NCI-H1436 treated with DMSO at 0.1 percent for 48 hours (cell line): ENCODE measurements at places on chromosomes 4 and X.

GRCh38 chr4:76198411-76199237, 15.0 kb downstream of the SCARB2 start:
- DNase-seq: peak; percentile 47

DNA sequence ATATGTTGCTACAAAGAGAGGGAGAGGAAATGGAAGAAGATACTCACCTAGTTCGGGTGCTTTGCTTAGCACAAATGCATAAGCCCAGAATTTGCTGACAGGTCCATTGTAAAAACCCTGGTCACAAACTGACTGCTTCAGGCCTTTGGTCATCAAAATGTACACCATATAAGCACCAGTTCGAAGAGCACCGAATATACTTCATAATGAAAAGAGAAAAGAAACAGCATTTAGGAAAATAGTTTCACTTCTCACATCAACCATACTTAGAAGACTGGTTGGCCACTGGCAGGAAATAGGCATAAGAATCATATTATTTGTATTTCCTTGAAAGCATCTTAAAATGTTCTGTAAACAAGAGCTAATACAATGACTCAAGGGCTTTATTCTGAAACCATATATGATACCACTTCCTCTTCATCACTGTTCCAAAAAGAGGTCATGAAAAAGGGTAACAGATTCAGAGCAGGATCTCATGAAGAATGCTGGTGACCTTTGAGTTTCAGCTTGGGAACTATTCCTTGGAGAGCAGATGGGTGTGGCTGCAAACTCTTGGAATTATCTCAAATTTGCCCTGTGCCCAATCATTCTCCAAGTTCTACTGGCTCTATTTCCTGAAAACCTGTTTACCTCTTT, 138.7 kb downstream of the ELOVL6 start:
- no peak for DNase-seq

- no peak for DNase-seq
Measured at GRCh38 chr4:184177271-184177670, 40.4 kb downstream of the ENPP6 start.

DNA sequence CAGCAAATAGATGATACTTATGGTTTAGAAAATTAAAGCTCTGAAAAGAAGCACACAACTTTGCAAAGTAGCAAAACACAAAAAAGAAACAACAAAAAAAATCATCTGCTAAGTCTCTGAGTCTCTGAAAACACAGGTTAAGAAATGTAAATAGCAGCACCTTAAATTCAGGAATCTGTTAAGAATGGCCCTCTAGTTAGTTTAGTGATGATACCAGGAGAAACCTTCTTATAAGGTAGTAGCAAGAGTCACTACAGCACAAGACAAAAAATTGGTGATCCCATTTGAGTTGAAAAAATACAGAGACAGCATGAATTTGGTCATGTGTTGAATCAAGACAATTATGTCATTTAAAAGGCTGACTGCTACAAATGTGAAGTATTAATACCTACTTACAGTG, 308.2 kb upstream of the ADGRL3 start:
- no peak for DNase-seq

DNA sequence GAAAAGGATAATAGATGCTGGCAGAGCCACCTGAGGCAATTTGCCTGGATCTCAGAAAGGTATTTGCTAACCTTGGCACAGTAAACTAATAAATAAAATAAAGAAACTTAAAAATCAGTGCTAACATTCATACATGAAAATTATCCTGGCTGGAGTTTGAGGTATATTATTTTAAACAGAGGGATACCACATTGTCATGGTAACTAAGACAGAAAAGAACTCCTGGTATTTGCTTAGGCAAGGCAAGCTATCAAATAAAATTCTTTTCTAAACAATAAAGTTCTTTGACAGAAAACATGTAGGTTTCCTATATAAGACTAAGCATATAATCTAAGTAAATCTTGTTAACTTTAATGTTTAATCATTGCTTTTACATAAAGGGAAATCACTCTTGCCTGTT, 218.8 kb downstream of the MAGEB17 start:
- DNase-seq: no peak

- no peak for DNase-seq
Measured at GRCh38 chr4:88758264-88758663, 60.6 kb upstream of the NAP1L5 start.

DNA sequence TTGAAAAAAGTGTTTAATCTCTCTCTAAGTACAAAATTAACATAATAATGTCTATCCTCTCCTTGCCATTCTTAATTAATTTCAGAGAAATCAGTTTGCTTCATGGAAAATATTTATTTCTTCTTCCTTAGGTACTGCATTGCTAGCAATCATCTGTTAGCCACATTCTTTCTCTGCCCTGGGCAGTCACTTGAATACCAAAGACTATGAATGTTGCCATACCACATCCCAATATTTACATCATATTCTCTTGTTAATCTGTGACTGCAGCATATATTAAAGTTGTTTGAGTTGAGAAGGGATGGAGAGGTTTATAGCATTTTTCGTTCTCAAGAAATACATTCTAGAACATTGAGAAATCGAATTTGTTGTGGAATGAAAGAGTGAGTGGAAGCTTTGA, 672.8 kb downstream of the PCDH7 start:
- DNase-seq: no peak

DNA sequence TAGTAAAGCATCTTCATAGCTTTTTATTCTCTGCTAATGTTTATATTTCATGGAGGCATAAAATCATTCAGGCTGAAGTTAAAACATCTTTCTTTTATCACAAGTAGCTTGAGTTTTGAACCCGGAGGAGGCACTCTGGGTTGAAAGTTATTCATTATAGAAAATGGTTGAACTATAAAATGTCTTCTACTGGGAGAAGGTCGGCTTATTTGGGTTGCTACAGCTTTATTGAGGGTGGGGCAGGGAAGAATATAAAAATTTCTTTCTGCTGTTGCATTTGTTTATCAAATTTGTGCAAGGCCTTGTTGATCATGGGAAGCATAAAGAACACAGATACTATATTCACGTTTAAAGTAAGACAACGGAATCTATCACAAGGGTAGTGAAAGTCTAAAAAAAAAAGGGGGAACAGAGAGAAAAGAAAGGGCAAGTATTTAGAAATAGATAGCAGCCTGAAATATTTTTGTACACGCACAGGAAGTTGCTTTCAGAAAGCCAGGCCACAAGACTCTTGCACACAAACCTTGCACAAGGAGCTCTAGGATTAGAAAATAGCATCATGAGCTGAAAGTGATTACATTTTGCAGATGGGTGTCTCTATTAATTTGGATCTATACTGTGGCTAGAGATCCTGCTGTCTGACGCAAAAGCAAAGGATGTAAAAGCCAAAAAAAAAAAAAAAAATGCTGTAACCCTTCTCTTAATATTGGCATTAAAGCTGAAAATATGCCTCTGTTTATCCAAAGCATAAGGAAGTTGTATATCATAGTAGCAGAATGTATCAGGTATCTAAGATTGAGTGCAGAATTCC, 37.2 kb upstream of the FAM9C start:
- DNase-seq: no peak

- no peak for DNase-seq
Measured at GRCh38 chr4:142707401-142707800, 138.7 kb downstream of the INPP4B start.

DNA sequence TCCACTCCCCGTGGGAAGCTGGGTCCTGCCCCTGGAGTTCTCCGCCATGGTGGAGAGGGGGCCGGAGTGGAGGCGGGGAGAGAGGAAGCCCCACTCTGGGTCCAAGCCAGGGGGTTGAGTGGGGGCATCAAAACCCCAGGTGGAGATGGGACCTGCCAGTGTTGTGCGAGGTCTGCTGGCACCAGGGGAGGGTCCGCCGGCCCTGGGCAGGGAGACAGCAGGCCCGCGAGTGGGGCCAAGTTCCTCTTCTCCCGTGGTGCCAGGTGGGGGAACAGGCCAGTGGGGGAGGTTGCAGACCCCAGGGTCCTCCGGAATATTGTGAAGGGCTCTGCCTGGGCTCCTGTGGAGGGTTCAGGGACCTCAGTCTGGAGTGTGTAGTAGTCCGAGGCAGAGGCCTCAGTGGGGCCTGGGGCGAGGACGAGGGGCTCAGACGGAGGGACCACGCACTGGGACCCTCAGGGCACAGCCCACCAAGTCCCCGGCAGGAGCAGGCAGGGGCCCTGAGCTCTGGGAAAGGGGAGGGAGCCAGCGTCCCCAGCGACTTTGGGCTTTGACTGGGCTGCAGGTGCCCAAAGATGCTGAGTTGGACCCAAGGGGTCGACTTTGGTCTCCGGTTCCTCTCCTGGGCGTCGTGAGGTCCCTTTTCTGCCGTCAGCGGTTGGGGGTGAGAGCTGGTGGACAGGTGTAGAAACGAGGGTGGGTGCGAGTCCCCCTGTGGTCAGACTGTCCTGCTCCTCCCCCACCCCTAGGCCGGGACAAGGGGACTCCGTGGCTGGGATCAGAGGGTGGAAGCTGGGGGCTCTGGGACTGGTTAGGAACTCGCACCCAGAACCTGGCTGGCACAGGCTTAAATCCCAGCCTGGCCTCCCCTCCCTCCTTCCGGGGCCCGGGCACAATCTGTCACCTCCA, 43.8 kb upstream of the NKX1-1 start:
- DNase-seq: no peak

GRCh38 chr4:88333741-88334405, 44.8 kb upstream of the HERC6 start:
- no peak for DNase-seq

DNA sequence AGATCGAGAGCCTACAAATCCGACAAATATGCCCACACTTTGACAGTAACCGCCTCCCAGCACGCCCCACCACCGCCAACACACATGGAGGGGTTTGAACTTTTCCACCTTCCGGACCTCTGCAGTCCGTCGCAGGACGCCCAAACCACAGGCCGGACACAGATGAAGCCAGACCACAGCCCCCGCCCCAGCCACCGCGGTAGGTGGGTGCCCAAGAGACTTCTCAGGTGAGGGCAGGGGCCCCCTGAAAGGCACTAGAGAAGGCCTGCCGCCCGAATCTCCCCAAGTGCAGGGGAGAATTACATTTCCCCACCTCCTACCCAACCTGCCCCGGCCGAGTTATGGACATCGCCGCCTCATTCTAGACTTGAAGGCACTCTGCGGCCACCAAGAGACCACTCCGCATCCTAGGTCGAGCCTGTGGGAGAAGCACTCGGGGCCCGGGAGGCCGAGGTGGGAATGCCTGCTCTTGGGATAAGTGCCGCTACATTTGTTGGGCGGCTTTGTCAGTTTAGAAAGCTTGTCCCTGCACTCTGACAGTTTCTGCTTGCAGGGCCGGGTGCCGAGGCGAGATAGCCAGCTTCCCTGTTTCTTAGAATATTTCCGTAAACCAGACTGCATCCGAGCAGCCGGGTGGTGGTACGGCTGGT, 21.5 kb downstream of the HAND2 start:
- DNase-seq: no peak

GRCh38 chrX:24110069-24110468, 39.5 kb upstream of the ZFX start:
- DNase-seq: no peak

- no peak for DNase-seq
Measured at GRCh38 chr4:8646296-8647093, 53.9 kb downstream of the CPZ start.
